ENCODE measurements at places on chromosomes 6 and 20. TPM values are rescaled to one million over a fixed set of nuclear protein-coding genes. Genes with fewer than 3 reads are reported as not detected.

- DNase-seq: no peak
- H3K27me3 ChIP-seq: no peaks in the 10 kb centered on the region
- no peaks in the 10 kb centered on the region for H3K36me3 ChIP-seq
- peaks cover 70% of the 10 kb centered on the region for H3K4me1 ChIP-seq
- H3K4me3 ChIP-seq: peak overlapping the region; percentile 12
These were observed 123.7 kb downstream of the MRPL14 start for GRCh38 chr6:44003345-44004061.

The GJA1 gene
- total RNA-seq: not detected

DNA sequence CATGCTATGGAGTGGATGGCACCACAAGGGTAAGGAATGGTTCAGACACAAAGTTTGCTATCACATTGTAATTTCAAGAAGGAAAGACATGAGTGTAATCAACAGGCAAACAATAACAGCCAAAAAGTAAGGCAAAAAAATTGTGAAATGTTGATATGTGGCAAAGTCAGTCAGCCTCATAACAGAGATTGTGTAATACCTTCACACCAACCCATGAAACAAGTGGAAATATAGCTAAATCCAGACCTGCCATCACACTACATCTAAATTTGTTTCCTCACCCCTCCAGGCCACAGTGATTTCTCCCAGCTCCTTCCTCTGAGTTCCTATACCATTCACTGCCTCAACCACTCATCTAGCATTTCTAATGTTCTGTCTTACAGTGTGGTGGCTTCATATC lies 37.3 kb downstream of the SIM1 start:
- no peak overlapping the region for H3K27ac ChIP-seq
- H3K4me3 ChIP-seq: no peak overlapping the region
- no peaks in the 10 kb centered on the region for H3K4me1 ChIP-seq
- no peaks in the 10 kb centered on the region for H3K27me3 ChIP-seq
- DNase-seq: no peak
- H3K36me3 ChIP-seq: no peaks in the 10 kb centered on the region

DNA sequence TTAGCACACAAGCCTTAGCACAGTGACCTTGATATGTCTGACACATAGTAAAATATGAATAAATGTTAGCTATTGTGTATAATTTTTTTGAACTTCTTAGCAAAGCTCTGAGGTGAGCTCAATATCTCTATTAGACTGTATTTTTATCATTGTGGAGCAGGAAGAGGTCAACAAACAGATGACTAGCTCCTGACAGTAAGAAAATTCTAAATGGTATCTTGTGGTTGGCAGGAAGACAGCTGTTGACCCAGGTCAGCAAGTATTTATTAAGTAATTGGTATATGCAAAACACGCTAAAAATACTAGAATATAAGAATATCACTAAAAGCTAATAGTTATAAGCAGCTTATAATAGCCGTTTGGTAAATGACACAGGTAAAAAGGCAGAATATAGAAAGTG lies 77.5 kb upstream of the MARCKS start:
- peaks cover 3% of the 10 kb centered on the region for H3K4me1 ChIP-seq
- H3K27me3 ChIP-seq: no peaks in the 10 kb centered on the region
- no peak overlapping the region for H3K4me3 ChIP-seq
- no peaks in the 10 kb centered on the region for H3K36me3 ChIP-seq
- DNase-seq: no peak

The RIPPLY2 gene
- not detected for total RNA-seq

The LCA5 gene
- total RNA-seq: 5.4 TPM

DNA sequence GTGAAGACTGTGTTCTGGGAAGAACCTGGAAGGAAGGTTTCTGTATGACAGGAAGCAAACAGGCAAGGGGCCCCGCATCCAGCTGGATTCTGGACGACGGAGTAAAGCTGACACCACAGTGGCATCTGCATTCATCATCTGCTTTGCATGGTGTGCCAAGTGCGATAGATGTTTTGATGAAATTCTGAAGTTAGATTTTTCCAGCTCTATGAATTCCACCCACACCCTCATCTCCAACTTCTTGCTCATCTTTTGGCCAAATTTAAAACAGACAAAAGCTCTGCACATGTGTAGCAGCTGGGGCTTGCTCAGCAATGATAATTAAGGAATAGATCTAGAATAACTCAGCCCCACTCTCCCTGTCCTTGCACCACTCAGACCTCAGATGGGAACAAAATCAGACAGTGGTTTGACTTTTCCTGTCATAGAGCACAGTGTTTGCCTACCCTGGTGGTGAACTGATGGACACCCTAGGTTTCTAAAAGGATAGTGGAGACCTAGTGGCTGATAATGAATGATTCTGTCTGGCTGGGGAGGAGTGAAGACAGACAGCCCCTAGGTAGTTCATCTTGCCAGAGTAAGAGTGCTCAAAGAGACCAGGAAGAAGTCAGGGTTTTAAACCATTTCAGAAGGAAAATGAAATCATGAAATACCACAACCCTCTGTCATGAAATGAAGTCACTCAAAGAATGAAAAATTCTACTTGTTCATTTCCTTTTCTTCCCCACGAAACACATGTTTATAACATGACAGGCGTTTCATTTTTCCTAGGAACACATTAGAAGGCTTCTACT lies 85.8 kb downstream of the BCAS1 start:
- no peak overlapping the region for H3K27ac ChIP-seq
- no peaks in the 10 kb centered on the region for H3K36me3 ChIP-seq
- H3K27me3 ChIP-seq: no peaks in the 10 kb centered on the region
- peak; percentile 30 for DNase-seq
